Stimulated activated CD8-positive, alpha-beta memory T cell treated with anti-CD3 and anti-CD28 coated beads, Interleukin-2, amount 100 ng/mL, for 1 hour (primary cell): ENCODE measurements at places on chromosomes 3 and 15.

GRCh38 chr3:107208796-107209195 is 168.4 kb upstream of the CCDC54 start:
- DNase-seq: no peak

- DNase-seq: no peak
Observed at GRCh38 chr3:149462051-149462450, 12.4 kb upstream of the TM4SF4 start.

GRCh38 chr3:50606596-50606995 is 5.0 kb downstream of the CISH start:
- no peak for DNase-seq

DNA sequence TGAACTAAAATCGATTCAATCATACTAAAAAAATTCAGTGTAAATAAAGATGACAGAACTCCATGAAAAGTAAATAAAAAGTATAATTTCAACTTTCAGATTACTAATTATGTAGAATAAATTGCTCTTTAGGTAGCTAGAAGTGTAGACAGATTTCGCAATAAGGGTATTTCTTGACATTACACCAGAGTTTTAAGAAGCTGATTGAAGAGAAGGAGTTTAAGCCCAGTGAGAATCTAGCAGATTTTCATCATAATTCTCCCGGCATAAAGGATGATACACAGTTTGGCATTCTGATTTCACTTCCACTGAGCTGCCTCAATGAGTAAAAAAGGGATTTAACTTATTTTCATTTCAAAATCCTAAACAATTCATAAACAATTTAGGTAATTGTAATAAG is 259.2 kb downstream of the NEK10 start:
- no peak for DNase-seq

DNA sequence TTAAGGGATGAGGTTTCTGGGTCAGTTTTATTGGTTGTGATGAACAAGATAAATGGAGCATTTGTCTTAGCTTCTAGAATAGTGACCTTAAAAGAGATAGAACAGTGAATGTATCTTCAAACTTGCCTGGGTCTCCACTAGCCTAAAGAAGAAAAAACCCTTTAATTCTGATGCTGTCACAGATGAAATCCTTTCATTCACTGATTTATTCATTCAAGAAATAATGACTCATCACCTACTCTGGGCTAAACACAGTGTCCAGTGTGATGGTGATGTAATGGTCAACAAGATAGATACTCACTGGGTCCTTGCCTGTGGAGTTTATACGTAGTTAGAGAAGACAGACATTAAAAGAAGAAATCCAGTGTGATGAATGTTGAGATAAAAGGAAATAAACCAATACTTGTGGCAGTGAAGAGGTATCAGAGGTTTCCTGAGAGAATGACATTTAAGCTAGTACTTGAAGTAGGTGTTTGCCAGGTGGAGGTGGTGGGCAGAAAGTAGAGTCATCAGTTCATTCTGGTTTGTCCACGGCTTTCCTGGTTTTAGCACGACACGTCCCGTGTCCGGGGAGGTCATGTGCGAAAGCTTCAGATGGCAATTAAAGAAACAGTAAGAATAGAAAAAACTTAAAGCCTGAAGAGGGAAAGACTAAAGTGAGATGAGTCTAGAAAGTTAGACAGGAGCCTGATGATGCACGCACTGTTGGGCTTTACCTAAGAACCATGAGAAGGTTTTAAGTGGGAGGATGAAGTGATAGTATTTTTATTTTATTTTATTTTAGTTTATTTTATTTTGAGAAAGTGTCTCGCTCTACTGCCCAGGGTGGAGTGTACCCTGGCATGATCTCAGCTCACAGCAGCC is 18.5 kb downstream of the PAK2 start:
- no peak for DNase-seq

DNA sequence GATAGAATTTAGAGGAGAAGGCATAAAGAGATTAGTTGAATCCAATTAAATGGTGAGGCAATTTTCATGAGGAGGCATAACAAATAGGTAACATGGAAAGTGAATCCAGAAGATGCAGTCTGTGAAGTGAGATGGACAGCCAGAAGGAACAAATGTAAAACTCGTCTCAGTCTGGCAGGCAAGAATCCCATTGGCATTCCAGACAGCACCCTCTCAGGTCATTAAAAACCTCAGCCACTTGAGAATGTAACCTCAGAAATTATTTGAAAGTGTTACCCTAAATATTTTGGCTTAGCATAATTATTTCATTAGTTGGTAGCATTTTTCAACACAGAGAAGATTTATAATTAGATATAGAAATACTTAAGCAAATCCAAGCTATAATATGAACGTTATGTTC is 342.3 kb downstream of the LRRC3B start:
- no peak for DNase-seq

- no peak for DNase-seq
Observed at GRCh38 chr3:52546111-52546901, 9.9 kb downstream of the UQCC5 start.

DNA sequence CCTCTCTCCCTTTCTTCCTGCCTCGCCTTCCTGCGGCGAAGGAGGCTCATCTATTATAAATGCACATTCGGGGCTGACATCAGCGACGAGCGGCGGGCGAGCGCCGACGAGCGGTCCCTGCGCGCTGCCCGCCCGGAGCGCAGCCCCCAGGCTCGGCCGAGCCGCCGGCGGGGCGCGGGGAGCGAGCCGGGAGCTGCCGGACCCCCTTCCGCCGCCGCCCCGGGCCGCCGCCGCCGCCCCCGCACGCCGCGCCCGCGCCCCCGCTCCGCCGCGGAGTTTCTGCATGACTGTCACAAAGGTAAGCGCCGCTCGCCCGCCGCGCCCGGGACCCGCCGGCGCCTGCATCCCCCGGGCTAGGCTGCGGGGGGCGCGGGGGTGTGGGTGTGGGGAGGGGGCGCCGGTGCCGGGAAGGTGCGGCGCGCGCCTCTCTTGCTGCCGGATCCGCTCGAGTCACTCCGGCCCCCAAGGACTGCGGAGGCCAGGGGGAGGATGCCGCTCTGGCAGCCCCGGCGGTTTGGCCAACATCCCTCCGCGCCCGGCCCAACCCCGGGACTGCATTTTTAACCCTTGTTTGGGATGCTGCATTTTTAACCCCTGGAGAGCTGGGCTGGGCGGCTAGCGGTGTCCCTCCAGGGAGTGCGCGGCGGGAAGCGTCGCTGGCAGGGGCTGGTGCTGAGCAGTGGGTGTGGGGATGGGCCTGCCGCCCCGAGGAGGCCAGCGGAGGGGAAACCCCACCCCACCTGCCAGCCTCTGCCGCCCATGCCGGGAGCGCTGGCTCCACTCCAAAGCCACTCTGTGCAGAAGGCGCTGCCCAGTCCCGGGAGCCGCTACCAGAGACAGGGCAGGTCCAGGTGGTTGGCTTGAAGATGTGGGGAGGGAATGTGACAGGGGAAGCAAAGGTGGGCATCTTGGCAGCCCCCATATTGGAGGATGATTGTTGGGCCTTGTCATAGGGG is at the start of gene CORO2B:
TSS of gene CORO2B (plus strand) at position 14 of the 956 bp plus-strand sequence. CDS start at position 284, 270 bp downstream.
- no peak for DNase-seq

DNA sequence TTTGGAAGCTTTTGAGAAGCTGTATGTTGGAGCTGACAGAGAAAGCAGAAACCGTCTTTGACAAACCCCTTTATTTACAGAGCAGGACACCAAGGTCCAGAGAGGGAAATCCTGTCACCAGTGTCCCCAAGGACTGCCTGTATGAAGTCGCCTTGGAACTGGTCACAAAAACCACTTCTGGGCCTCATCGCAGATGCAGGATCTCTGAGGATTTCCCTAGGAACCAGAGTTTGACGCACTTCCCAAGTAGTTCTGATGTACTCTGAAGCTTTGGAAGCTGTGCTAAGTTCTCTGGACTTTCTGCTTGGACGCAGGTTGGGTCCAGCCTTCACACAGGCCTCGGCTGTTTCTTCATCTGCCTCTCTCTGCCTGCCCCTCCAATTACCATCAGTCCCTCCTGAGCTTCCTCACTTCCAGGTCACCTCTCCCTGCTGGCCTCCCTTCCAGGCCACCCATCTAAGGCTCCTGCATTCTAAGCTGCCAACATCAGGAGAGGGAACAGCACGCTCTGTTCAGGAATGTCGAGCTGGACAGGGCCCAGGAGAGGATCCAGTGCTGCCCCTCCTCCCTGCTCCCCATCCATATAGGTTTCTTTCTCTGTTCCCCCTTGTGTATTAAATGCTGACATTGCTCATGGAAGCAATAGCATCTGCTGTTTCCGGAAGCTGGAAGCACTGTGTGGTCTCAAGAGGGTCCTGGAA is 270.8 kb downstream of the OPA1 start:
- no peak for DNase-seq

DNA sequence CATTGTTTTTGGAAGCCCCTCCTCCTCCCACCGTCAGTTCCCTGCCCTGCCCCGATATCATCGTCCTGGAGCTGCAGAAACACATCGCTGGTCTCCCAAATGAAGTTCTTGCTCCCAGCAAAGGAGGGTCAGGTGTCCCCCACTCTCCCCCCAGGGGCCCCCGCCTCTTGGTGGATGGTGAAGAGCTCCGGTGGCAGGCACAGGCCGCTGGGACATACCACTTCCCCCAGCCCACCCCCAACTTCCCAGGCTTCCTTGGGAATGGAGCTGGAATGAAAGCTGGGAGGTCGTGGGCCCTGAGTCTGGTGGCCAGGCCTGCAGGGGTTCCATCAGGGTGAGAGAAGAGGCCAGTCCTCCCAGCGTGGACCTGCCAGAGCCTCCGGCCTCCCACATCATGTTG is 137.7 kb downstream of the CHSY1 start:
- no peak for DNase-seq

DNA sequence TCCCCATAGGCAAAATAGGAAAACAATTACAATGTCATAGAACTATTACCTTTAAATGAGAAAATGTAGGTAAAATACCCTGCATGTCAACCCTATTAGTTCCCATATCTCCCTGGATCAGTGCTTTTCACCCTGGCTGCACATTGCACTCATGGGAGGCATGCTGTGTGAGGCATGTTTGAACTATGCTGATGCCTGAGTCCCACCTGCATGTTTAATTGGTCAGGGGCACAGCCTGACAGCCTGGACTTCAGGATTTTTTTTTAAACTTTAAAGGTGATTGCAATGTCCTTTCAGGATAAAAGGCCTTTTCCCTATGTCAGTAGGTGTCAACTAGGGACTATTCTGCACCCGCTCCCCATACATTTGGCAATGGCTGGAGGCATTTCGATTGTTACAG is 136.0 kb upstream of the NR2E3 start:
- no peak for DNase-seq

DNA sequence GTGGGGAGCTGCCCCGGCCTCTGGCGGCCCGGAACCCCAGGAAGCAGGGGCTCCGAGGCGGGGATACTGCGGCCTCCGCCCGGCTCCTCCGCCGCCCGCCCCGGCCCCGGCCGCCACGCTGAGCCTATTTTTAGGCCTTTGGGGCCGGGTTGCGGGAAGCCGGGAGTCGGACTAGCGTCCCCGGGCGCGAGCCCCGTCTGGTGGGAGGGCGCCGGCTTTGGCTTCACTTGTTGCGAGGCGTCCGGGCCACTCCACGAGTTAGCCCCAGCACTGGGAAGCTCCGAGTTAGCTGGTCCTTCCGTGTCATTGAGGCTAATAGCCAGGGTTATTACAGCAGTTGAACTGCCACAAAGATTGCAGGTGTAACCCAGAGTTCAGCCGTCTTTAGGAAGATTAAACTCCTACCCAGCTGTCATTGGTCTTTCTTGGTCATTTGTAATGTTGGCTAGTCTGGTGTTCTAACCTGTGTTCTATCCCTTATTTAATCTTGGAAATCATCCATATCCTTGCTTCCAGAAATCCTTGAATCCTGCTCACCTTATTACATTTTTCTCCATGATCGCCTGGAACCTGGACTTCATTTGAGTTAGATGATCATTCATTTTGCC is 791 bp downstream of the GYG1 start:
- no peak for DNase-seq

- DNase-seq: no peak
Observed at GRCh38 chr15:66819084-66819483, 117.0 kb downstream of the SMAD6 start.

DNA sequence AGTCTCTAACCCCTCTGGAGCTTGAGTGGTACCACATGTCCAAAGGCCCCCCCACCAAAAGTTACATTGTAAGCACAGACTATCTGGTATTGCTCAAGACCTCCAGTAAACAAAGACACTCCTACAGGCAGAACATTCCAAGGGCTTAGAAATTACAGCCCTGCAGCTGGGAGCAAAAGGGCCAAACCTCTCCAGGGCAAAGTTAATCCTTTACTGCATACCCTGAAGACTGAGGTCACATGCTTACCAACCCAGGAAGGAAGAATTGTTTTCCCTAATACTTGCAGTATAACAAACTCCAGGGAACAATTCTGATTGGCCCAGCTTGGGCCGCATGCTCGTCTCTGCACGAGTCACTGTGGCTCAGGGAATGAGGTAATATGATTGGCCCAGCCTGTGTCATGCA is 266.1 kb upstream of the NR2F2 start:
- no peak for DNase-seq

GRCh38 chr3:148911592-148911991 is 46.5 kb downstream of the CPA3 start:
- no peak for DNase-seq

DNA sequence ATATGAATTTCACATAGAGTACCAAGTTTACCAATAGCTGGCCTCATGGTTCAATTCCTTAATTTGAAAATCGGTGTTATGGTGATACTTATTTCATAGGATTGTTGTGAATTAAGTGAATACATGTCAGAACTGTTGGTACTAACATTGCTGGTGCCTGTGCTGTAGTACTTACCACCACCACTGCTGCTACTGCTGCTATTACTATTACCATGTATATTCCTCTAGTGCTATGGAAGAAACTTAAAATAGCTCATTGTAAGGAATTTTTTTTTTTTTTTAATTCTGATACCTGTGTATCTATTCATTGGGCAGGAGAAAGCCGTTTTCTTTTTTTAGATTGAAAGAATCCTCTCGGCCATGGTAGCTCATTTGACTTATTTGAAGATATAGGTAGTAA is 3.6 kb downstream of the FYTTD1 start:
- no peak for DNase-seq

DNA sequence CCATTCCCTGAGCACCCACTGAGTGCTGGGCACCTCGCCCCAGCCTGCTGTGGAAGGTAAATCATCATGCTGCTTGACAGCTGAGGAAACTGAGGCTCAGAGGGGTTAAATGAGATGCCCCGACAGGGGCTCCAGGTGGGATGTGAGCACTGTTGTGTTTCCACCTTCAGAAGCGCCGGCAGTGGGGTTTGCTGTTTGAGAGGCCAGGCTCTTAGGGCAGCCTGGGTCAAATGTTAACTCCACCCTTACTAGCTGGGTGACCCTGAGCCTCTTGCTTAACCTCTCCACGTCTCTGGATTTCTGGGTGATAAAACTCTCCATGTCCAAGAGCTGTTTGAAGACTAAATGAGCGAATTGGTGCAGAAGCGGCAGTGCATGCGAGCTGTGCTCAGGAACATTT is 43.1 kb downstream of the FAM3D start:
- DNase-seq: no peak

- no peak for DNase-seq
Observed at GRCh38 chr3:115438799-115439198, 184.5 kb upstream of the GAP43 start.

- DNase-seq: no peak
Observed at GRCh38 chr3:159260049-159260662, 458.3 kb downstream of the MFSD1 start.
